T1000 (cell line): ENCODE measurements at places on chromosomes 7 and 10.

DNA sequence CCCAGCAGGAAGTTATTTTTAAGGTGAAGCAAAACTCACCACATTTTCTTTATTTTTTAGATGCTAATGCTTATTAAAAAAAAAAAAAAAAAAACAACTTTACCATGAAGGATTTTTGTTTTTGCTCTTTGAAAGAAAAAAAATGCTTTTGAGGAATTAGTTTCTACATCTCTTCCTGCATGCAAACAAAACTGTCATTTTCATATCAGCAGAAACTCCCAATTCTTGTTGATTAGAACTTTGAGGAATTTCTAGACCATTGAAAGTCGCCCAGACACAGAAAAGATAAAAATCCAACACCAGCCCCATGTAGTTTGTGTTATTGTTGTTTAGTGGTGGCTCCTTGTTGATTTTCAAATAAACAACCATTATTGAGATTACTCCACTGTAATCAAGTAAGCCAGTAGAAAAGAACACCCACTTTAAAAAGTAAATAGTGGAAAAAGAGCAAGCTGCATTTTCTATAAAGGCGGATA is 14.3 kb downstream of the SKIDA1 start:
- no peak for DNase-seq

DNA sequence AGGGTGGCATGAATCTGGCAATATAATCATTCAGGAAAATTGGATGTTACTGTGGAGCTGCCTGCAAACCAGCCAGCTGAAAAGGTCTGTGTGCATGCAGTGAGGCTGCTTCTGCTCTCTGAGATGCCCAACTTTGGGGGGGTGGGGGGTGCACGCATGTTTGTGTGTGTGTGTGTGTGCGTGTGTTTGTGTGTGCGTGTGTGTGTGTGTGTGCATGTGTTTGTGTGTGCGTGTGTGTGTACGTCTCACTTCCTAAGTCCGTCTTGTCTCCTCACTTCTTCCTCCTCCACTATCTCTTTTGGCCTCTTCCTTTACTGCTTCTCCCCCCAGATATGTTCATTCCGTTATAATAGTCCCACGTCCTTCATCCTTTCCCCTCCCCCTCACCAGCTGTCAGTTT is 102.9 kb upstream of the MACROH2A2 start:
- no peak for DNase-seq

DNA sequence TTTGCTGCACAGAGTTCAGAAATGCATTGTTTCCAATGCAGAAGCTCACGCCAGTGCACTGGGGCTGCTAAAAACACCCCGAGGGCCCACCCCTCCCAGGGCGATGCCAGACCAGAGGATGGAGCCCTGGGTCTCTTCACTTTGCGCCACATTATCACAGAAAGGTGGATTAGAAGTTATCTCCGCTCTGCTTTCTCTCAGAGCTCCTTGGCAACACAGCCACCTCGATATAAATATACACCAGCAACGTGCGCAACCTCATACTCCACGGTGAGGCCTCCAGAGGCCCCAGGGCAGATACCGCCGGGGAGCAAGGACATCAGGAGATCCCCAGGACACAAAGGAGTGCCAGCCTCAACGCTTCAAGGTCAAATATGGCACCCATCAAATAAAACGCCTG is 121.0 kb upstream of the TBX20 start:
- no peak for DNase-seq

DNA sequence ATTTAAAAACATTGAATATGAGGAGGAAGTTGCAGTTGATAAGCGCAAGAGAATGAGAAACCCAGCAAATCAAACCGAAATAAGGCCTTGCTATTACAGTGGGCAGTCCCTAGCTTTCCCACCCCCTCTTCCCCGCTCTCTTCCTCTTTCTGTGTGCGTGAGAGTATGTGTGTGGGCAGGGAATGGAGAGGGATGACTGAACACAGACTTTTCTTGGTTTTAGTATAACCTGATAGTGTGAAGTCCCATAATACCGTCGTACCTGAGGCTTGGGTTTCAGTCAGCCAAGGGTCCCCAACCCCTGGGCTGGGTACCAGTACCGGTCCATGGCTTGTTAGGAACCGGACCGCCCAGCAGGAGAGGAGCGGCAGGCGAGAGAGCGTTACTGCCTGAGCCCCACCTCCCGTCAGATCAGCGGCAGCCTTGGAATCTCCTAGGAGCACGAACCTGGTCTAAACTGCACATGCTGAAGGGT is 255.3 kb downstream of the CELF2 start:
- no peak for DNase-seq

- DNase-seq, result no peak
These were observed 48.5 kb upstream of the BHLHA15 start for GRCh38 chr7:98162758-98163157.

- no peak for DNase-seq
These were observed 177.4 kb downstream of the TCERG1L start for GRCh38 chr10:131134001-131134576.

- no peak for DNase-seq
These were observed 48.1 kb downstream of the ADAM22 start for GRCh38 chr7:87982116-87982515.

DNA sequence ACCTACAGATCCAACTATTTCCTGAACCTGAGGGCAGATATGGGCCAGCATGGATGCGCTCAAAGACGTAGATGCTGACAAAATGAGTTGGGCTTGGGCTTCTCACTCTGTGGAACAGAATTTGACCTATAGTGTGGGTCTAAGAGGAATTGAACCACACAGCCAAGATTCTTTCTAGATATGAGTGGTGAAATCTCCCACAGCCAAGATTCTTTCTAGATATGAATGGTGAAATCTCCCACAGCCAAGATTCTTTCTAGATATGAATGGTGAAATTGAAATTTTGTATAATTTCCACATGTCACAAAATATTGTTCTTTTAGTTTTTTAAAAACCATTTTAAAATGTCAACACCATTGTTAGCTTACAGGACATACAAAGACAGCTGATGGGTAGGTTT is 215.4 kb upstream of the LRGUK start:
- no peak for DNase-seq

- no peak for DNase-seq
These were observed 1.7 kb downstream of the TUBGCP2 start for GRCh38 chr10:133306941-133307379.

DNA sequence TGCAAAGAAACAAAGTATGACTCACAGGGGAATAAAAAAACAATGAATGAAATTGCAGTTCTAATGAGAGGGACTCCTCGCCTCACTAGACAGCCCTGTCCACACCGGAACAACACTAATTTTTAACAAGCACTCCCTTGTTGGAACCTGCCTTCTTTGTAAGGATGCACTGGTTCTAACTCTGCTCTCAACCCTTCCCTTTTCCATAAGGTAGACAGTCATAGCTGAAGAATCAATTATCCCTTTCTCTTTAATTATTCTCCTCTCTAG is 65.1 kb downstream of the TSPAN12 start:
- no peak for DNase-seq

GRCh38 chr10:69269761-69270160 is 8.5 kb upstream of the HK1 start:
- DNase-seq, result no peak

DNA sequence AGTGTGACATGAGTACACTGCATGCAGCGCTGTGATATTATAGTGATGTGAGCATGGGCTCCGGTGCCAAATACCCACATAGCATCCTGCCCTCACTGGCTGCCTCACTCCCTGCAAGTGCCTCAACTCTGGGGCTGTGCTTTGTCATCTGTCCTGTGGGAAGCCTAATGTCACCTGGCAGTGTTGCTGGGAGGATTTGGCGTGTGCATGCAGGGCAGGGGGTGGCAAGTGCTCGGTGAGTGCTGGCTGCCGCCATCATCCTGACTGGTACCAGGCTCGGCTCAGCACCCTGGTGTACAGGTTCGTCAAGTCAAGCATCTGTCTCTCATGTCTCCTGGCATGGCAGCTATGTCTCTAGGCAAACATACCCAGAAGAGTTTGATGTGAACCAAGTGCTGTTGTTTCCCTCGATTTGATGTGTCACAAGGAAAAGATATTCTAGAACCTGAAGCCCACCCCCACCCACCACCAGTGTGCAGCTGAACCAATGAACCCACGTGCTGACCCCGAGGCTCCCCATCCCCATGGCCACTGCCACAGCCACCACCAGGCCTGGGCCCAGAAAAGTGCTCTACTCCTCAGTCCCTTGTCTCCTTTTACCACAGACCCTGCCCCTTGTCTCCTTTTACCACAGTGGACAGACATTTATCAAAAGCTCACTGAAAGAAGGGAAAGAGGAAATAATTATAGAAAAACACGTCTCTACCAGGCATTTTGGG is 135.8 kb downstream of the MAPK8 start:
- DNase-seq, result no peak

- DNase-seq, result no peak
These were observed 19.3 kb downstream of the TCAF1 start for GRCh38 chr7:143882604-143883078.

- peak; percentile 6 for DNase-seq
These were observed at the start of gene VPS41 for GRCh38 chr7:38908759-38909335. Gene VPS41 (minus strand): TSS chr7:38909191. CDS start chr7:38909174, 17 bp downstream.

- peak; percentile 31 for DNase-seq
These were observed 206.7 kb downstream of the KIAA1217 start for GRCh38 chr10:24415455-24416125.

- DNase-seq, result no peak
These were observed 23.1 kb downstream of the ZNF467 start for GRCh38 chr7:149750122-149750845.

DNA sequence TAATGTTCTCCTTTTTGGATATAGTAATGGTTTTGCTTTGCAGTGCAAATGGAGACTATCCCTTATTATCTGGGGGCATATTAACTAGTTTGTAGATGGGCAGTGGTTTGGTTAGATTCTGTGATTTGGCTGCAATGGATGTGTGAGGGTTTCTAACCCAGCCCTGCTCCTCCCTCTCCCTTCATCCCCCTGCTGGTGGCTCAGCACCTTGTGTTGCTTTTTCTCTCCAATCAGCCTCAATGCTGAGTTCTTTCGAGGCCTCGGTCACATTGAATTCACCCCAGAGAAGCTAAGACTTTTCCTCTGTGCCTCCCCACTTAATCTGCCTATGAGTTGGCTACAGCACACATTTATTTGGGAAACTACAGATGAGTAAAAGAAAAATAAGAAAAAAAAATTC is 120.0 kb downstream of the MALRD1 start:
- DNase-seq, result no peak

- no peak for DNase-seq
These were observed 149.2 kb downstream of the CRPPA start for GRCh38 chr7:16271990-16272665.

GRCh38 chr10:113153493-113154102 is 203.6 kb downstream of the TCF7L2 start:
- no peak for DNase-seq

DNA sequence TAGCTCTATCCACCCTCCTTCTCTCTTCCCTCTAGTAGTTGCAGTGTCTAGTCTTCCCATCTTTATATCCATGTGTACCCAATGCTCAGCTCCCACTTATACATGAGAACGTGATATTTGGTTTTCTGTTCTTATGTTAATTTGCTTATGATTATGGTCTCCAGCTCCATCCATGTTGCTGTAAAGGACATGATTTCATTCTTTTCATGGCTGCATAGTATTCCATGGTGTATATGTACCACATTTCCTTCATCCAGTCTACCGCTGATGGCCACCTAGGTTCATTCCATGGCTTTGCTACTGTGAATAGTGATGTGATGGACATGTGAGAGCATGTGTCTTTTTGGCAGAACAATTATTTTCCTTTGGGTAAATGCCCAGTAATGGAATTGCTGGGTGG is 6.5 kb downstream of the PRSS2 start:
- DNase-seq, result no peak

DNA sequence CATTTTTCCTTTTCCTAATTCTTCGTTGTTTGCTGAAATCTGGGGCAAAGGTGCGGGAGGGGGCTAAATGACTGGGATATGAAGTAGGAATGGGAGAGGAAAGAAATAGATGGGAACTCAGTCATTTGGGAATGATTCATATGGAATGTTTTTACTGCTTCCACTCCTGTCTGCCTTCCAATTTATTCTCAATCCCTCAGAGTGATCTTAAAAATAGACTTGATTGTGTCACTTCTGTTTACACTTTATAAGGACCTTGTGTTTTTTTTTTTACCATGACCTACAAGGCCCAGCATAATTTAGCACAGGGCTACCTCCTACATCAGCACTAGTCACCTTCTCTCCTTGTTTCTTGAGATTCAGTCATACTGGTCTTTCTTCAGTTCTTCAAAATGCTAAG is 97.9 kb downstream of the PTEN start:
- DNase-seq, result no peak

DNA sequence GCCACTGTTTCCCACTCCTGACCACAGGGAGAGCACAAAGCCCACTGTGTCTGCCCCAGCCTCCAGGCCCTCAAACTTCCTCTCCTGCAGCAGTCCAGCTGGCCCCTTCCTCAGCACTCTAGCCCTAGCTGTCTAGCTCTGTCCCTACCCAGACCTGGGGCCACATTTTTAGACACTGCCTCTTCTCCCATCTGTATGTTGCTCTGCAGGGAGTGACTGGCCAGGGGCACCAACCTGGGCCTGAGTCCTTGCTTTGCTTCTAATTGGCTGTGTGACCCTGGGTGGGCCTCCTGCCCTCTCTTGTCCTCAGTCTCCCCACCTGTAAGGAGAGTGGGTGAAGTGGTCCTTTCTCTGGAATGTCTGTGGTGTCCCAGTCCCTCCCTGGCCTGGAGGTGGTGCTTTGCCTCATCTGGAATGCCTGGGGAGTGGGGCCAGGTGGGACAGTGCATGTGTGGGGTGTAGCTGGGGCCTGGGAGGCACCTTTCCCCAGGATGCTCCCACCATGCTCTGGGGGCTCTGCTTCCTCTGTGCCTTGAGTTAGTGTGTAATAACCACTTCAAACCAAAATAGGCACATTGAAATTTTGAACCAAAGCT is 25.1 kb downstream of the AQP1 start:
- DNase-seq, result no peak

GRCh38 chr10:112374724-112375541 is 1.0 kb downstream of the ACSL5 start:
- DNase-seq, result no peak

GRCh38 chr7:26792576-26792975 is 71.8 kb downstream of the SKAP2 start:
- no peak for DNase-seq

GRCh38 chr7:118699222-118699621 is 474.7 kb downstream of the ANKRD7 start:
- no peak for DNase-seq

DNA sequence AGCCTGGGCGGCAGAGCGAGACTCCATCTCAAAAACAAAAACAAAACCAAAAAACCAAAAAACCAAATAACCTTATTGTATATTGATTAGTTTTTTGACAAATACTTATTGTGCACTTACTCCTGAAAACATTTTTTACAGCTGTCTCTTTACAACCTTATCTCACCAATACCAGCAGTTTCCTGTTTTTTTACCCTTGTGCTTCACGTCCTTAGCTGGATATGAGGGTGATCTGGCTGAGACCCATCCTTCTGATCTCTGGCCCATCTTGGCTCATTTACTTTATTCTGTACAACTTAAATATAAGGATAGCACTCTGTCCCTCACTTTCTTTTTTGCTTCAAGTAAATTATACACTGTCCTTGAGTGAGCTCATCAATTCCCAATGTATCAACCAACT is 104.6 kb upstream of the DNAJB12 start:
- DNase-seq, result no peak

GRCh38 chr10:58508316-58508715 is 4.4 kb upstream of the BICC1 start:
- no peak for DNase-seq

GRCh38 chr7:84247591-84247990 is 53.0 kb upstream of the SEMA3A start:
- no peak for DNase-seq

- no peak for DNase-seq
These were observed 235.4 kb downstream of the RNLS start for GRCh38 chr10:88347597-88348304.
